ENCODE measurements at places on chromosomes 5 and 9.

GRCh38 chr5:161396171-161396570 is 150.4 kb downstream of the GABRB2 start:
- no peak for DNase-seq

DNA sequence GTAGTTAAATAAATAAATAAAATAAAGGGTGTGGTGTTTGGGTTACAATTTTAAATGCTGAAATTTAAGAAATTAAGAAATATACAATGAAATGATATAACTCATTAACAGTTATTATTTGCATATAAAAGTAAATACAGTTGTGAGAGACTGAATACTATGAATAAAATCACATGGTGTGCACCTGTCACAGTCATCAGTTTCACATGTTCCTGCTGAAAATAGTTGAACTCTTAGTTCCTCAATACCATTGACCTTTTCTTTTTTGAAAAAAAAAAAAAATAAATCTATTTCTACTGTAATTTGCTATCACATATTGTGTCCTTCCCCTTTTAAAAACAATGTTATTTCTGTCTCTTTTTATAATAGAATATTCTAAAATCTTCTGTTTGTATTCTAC is 130.9 kb upstream of the CHD1 start:
- DNase-seq, result no peak

DNA sequence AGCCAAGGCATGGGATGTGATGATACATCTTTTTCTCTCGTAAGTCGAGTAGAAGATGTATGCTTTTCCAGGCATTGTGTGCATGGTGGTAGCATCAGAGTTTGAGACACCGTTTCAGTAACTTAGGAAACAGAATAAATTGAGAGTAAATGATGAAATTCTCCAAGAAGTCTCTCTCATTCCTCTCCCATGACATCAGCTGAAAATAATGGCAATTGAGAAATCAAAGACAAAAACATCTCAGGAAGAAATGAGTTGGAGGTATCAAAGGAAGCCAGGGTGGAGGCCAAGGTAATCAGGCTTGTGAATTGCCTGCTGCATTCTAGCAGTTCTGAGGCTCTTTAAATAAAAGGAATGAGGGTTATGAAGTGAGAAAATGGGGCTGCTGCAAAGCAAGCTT is 53.9 kb downstream of the SGCD start:
- no peak for DNase-seq

DNA sequence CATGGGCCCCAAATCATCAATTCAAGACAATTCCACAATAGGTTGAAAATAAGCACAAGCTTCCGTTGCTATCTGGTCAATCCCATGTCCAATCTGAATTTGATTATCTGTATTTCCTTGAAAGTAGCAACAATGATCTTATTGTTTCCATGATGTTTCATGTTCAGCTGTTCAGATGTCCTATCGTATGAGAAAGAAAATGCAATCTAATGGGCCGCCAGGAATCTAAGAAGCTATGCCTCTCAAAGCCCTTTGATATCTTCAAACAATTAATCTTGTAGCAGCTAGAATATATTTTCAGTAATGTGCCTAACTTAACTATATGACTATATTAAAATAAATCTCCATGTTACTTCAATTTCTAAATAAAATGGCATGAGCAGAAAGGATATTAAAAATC is 32.1 kb upstream of the ALDOB start:
- DNase-seq, result no peak

DNA sequence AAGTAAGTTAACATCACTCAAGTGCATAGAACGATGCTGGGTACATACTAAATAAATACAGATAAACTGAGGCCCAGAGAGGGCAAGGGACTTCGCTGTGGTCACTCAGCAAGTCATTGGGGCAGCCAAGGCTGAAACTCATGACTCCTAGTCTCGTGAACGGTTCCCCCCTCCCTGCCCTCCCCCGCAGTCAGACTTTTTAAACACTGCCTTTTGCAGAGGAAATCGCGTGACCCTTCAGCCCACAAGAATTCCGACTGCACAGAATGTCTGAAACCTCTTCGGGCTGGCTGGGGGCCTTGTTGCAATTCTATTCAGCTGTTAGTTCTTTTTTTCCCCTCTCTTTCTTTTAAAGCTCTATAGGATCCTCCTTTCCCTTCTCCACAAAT is 28.1 kb downstream of the NEK6 start:
- no peak for DNase-seq
